Anterior cingulate cortex (tissue), 58 donors: ENCODE measurements at places on chromosomes 7 and 10.

GRCh38 chr7:156174428-156174827 lies 362.2 kb upstream of the SHH start:
- DNase-seq: no peak

GRCh38 chr10:68496072-68496471 lies 24.3 kb upstream of the DNA2 start:
- no peak for DNase-seq

DNA sequence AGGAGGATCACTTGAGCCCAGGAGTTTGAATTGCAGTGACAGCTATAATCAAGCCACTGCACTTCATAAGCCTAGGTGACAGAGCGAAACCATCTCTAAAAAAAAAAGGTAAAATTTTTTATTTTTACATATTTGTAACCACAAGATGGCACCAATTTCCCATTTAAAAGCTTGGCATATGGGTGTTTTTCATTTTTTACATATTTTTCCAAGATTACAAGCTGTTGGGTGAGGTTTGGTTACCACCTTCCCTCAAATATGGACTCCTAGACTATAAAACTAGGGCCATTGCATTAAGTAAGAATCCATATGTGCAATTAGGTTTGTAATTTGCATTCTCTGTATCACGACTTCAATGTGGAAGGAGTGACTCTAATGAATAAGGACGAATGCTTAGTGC lies 129.3 kb upstream of the ACBD5 start:
- DNase-seq: no peak

DNA sequence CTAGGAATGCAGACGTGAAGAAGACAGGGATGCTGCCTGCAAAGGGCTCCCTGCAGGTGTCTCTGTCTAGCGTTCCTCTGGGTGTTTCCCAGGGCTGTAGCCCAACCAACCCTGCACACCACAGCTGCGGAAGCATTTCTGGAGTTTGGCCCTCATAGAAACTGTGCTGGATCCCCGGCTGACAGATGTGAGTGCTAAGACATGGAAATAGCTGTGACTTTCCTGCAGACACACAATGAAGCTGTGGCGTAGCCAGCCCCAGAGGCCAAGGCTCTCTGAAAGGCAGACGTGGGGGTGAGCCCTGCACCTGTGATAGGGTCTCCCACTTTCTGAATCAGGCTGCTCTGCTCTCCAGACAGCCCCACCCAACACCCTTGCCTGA lies 44.8 kb downstream of the ADCYAP1R1 start:
- no peak for DNase-seq

DNA sequence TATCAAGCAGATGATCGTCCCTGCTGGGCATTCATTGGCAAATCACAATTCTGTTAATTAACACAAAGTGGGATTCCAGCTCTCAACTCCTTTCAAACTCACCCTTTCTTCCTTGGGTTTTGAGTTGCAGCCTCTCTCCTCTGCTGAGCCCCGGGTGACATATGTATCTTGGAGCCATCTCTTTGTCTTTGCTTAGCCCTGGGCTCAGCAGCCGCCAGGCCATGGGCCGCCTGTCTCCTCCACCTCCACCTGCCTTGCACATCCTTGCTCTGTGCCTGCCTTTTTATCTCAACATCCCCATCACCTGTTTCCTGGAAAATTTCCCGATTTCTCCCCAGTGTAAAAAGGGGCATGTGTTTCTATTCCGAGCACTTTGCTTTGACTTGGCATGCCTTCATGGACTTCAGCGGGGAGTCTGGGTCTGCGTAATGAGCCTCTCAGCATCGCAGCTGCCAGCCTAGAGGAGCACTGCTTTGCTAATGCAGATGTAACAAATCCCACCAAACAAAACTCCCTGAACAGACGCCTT lies 141.3 kb upstream of the AGK start:
- no peak for DNase-seq

- no peak for DNase-seq
Measured at GRCh38 chr10:77675347-77675746, 37.7 kb upstream of the KCNMA1 start.

DNA sequence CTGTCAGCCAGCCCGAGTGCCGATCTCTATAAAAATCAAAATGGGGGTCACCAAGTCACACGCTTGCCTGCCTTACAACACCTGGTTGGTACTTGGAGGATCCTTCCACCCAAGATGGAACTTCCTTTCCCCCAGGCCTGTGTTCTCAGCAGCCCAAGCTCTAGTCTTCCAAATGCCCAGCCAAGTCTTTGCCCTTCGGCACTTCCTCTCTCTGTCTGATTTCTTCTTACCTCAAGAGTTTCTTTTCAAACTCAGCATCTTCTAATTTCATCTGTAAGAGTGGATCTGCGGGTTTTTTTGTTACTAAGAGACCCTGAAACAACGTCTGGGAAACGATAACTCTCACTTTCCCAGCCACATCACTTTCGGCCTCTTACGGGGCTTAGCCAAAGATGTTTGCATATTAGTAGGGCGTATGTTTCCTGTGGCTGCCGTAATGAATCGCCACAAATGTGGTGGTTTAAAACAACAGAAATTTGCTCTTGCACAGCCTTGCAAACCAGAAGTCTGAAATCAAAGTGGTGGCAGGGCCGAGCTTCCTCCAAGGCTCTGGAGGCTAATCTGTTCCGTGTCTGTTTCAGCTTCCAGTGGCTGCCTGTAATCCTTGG lies 219.9 kb downstream of the TCF7L2 start:
- DNase-seq: no peak

GRCh38 chr10:76026905-76027304 lies 595.5 kb downstream of the LRMDA start:
- DNase-seq: no peak

DNA sequence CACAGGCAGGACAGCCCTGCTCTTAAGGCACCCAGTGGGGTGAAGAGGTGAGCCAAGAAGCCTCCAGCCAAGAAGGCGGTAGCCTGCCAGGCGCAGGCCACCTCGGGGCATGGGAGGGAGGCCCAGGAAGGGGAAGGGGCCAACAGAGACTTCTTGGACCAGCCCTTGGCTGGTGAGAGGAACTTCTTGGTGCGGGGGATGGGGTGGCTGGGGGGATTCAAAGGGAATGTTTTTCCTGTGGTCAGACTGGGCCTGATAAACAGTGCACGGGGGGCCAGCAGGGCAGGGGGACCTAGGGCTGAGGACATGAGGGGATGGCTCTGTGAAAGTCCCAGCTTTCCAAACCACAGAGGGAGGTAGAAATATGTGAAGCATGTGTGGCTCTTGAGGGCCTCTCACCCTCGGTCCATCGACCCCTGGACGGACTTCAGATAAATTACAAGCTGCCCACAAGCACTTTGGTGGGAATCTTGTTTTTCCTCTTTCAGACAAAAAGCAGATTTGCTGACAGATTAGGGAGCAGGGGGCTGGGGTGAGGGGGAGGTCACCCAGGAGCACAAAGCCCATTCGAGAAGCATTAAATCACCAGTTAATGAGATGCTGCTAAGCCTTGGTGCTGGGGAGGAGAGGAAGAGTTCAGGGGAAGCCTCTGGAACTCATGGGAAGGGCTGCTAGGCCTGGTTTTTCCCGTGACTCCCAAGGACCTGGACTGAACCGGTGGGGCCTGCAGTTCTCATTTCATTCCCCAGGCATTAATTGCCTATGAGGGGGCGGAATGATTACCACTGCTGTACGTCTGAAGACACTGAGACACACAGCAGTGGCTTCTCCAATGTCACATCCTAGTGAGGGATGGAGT lies 11.3 kb downstream of the CRYGN start:
- no peak for DNase-seq

- no peak for DNase-seq
Measured at GRCh38 chr10:16717622-16718395, 99.4 kb downstream of the RSU1 start.

DNA sequence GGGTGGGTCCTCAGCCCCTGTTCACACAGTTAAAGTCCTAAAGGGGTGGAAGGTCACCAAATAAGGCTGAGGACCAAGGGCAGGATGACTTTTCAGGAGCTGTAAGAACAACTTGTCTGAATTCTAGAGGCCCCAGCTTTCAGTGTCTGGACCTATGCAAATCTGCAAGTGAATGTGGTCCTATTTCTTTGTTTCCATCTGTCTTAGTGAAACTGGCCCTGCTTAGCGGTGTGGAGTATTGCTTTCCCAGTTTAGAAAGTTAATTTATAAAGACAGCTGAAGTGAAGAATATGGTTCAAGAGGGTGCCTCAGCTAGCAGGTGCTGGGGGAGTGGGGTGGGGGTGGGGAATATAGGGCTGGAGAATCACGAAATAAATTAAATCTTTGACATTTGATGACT lies 40.1 kb downstream of the HHEX start:
- DNase-seq: no peak

DNA sequence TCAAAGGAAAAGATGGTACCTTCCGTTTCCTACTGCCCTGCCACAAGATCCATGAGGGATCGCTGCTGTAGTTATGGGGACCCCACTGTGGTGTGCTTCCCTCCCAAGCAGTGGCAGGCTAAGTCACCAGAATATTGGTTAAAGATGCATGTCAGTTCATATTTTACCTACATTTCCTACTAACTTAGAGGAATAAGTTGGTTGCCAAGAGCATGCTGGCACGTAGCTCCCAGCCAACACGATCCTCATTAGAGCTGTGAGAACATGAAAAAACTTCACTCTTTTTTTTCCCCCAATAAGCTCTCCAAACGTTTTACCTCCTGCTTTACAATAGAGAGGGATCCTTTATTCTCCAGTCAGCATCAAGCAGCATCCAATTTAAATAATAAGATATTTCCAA lies 203.7 kb downstream of the TRIL start:
- no peak for DNase-seq

DNA sequence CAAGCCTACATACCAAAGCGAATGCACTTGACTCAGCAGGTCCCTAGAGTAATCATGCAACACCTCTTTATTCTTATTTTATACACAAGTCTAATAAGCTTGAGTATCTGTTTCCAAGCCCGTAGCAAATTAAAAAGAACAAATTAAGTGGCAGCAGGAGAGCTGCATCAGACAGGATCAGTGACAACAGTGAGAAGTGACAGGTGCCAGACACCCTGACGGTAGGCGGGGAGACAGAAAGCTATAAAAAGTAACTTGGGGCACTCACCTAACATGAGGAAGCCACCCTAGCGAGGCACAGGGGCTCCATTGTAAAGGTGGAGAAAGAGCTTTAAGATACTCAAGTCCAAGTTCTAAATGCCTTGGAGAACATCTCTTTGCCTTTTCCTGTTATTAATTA lies 174.2 kb downstream of the PLXNA4 start:
- no peak for DNase-seq

- no peak for DNase-seq
Measured at GRCh38 chr7:45494885-45495284, 79.3 kb upstream of the ADCY1 start.

GRCh38 chr7:70573071-70573661 lies 558.8 kb upstream of the GALNT17 start:
- DNase-seq: peak; percentile 30

- no peak for DNase-seq
Measured at GRCh38 chr10:10208196-10208595, 809.5 kb upstream of the CELF2 start.

- DNase-seq: no peak
Measured at GRCh38 chr7:234708-235553, 42.6 kb downstream of the FAM20C start.

GRCh38 chr7:151012911-151013347 lies 11.4 kb downstream of the ATG9B start:
- no peak for DNase-seq

- no peak for DNase-seq
Measured at GRCh38 chr7:36475381-36475780, 85.7 kb downstream of the ANLN start.

DNA sequence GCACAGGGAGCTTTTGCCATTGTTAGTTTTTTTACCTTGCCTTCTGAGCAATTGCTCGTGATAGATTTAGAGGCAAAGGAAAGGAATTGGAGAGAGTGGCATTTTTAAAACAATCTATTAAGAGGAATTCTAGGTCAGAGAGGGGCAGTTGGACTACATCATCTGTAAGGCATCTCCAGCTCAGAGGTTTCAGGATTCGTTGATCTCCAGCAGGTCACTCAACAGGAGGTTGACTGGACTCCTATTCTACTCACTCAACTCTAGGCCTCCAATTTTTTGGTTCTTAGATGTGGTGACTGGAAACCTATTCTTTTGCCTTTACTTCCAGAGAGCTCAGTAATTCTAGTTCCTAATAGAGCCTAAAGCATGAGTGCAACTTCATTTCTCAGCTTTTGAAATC lies 42.8 kb downstream of the TBXAS1 start:
- DNase-seq: no peak

DNA sequence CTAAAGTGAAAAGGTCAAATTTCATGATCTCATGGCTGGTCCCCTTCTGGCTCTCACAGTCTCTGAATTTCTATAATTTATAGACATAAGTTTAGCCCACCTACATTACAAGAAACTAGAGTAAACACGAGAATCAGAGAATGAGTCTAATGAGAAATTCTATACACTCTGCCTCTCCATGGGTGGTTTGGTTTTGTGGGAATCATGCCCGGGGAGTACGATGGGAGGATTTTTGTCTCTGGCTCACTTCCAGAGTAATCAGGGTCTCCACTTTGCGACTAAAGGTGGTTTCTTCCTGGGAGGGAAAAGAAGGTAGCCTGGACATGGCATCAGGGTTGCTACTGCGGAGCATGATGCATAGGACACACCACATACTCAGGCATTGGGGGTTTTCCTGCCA lies 69.7 kb downstream of the MRC1 start:
- DNase-seq: no peak

DNA sequence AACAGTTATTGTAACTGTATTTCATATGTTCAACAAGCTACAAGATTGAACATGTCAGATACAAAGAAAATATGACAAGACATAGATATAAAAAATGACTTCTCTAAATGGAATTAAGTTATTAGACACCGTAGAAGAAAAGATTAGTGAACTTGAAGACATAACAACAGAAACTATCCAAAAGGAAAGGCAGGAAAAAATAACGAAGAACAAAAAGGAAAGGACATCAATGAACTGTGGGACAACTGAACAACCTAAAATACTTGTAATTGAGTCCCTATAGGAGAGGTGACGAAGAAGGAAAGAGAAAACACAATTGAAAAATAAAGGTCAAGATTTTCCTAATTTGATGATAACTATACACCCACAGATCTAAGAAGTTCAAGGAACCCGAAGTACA lies 32.3 kb downstream of the UPF2 start:
- DNase-seq: no peak

DNA sequence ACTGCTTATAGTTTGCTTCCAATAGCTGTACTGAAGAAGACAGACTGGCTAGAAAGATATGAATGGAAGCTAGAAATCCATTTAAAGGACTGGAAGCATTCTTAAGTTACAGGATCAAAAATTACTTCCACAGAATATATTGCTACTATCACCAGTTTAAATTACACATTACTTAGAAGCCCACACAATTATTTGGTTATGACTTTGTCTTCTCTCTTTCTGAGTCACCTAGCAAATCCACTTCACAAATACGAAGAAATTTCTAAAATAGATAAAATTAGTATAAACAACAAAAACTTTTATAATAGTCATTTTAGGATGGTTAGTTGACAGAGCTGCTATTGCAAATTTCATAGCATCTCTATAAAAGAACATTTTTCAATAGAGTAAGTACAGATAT lies 108.1 kb downstream of the SNX13 start:
- DNase-seq: no peak

GRCh38 chr7:99190359-99191009 lies 17.4 kb downstream of the KPNA7 start:
- DNase-seq: no peak
